Activated naive CD8-positive, alpha-beta T cell treated with anti-CD3 and anti-CD28 coated beads, Interleukin-2, amount 50 U/mL, for 24 hours (primary cell): ENCODE measurements at places on chromosomes 2 and 18.

- no peaks in the 10 kb centered on the region for H3K36me3 ChIP-seq
- H3K27me3 ChIP-seq, result peaks cover 9% of the 10 kb centered on the region
- no peak overlapping the region for H3K4me3 ChIP-seq
- no peak overlapping the region for H3K27ac ChIP-seq
Observed at GRCh38 chr18:616380-616995, 19.7 kb downstream of the CLUL1 start.

- H3K4me1 ChIP-seq, result peaks cover 3% of the 10 kb centered on the region
- no peak for DNase-seq
- no peaks in the 10 kb centered on the region for H3K27me3 ChIP-seq
- H3K27ac ChIP-seq, result no peak overlapping the region
- H3K4me3 ChIP-seq, result no peak overlapping the region
- H3K36me3 ChIP-seq, result peaks cover 16% of the 10 kb centered on the region
Observed at GRCh38 chr2:105087273-105087672, 49.4 kb downstream of the MRPS9 start.

DNA sequence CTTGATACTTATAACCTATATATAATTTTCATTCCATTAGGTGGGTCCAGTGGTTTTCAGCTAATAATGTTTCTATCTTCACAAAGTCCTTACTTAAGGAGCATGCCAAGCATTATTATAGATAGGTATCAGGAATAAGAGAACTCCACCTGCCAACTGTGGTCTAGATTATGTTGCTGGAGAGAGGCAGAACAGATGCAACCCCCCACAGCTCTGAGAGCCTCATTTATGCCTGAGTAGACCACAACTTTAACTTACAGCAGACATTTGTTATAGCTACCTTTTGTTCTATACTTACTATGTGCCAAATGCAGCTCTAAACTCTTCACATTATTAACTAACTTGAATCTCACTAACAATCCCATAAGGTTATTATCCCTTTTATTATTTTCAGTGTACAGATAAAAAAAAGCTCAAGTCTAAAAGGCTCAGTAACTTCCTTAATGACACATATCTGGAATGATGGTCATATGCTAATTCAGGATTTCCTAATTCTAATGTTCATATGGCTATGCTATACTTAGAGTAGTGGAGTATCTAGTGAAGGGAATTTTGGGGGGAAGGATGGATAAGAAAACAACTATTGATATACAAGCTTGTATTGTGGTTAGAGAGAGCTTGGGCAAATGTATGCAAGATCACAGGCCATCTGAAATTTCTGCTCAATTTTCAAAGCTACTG, 119.1 kb upstream of the RND3 start:
- H3K36me3 ChIP-seq, result no peaks in the 10 kb centered on the region
- H3K27me3 ChIP-seq, result no peaks in the 10 kb centered on the region
- no peak overlapping the region for H3K4me3 ChIP-seq
- no peak for DNase-seq

GRCh38 chr2:230443541-230443940, 27.5 kb downstream of the SP100 start:
- DNase-seq, result no peak
- peaks cover 89% of the 10 kb centered on the region for H3K4me1 ChIP-seq
- H3K27ac ChIP-seq, result peak overlapping the region; percentile 61
- peaks cover 64% of the 10 kb centered on the region for H3K36me3 ChIP-seq
- H3K27me3 ChIP-seq, result no peaks in the 10 kb centered on the region
- no peak overlapping the region for H3K4me3 ChIP-seq

DNA sequence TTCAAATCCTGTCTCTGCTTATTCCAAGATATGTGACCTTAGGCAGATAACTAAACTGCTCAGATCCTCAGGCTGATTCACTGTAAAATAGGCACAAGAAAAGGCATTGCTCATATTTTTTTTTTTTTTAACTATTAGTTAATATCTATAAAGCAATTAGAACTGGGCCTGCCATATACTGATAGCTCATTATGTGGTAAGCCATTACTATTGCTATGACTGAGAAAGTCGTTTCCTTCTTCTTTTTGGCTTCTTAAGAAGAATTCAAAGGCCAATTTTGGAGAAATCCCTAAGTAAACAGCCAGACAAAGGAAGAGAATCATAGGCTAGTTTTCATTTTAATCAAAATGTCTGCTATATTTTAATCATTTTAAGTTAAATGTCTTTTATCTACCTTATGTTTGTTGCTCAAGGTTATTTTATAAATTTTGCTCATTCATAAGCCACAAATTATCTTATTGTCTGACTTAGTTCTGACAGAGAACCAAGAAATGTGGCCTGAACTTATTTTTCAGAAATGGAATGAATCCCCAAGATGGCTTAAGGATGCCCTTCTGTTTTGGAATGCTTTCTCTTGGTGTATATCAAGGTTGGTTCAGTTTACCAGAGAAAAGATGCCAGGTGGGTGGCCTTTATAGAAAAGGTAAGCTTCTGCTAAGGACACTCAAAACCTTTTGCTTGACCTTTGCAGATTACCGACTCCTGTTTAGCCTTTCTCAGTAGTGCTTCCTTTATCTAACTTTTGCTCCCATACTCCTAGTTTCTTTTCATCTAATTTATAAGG, 21.3 kb upstream of the VRK2 start:
- no peak overlapping the region for H3K4me3 ChIP-seq
- no peak overlapping the region for H3K27ac ChIP-seq
- no peak for DNase-seq
- H3K27me3 ChIP-seq, result no peaks in the 10 kb centered on the region
- peaks cover 24% of the 10 kb centered on the region for H3K4me1 ChIP-seq

DNA sequence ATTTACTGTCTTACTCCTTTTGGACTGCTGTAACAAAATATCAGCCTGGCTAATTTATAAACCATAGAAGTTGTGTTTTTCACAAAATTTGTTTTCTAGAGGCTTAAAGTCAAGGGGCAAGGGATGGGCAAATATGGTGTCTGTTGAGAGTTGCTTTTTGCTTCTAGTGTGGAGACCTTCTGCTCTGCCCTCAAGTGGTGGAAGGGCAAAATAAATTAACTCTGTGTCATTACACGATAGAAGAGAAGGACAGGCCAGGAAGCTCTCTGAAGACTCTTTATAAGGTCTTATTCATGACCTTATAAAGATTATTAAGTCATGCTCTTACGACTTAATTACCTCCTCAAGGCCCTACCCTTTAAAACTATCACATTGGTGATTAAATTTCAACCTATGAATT, 181.2 kb upstream of the LRATD1 start:
- no peaks in the 10 kb centered on the region for H3K36me3 ChIP-seq
- no peaks in the 10 kb centered on the region for H3K4me1 ChIP-seq
- DNase-seq, result no peak
- no peak overlapping the region for H3K4me3 ChIP-seq
- H3K27me3 ChIP-seq, result no peaks in the 10 kb centered on the region

- DNase-seq, result no peak
- H3K36me3 ChIP-seq, result no peaks in the 10 kb centered on the region
- H3K4me1 ChIP-seq, result no peaks in the 10 kb centered on the region
- no peaks in the 10 kb centered on the region for H3K27me3 ChIP-seq
- no peak overlapping the region for H3K4me3 ChIP-seq
Observed at GRCh38 chr18:987325-988186, 82.9 kb downstream of the ADCYAP1 start.
